ENCODE measurements at places on chromosomes 12 and 14. TPM values are rescaled to one million over a fixed set of nuclear protein-coding genes. Genes with fewer than 3 reads are reported as not detected.

Gene LALBA
- total RNA-seq, result not detected

Gene SENP1
- total RNA-seq, result 21.4 TPM

Gene APOF
- not detected for total RNA-seq

Gene FAM186B
- total RNA-seq, result not detected

Gene ABHD4
- total RNA-seq, result 31.9 TPM

DNA sequence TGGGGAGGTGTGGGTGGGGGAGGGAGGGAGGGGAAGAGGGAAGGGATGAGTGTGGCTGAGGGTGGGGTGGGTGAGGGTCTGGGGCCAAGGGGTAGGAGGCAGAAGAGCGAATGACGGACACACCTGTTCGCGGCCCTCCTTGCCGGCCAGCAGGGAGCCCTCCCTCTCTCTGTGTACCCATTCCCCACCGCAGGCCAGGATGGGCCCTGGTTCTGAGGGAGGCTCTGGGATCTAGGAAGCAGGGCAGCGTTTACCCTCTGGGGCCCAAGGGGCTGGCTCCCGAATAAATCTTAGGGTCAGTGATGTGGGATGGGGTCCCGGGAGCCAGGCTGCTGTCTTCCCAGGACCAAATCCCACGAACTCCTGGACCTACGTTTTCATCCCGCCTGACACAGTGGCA is 46.0 kb upstream of the ESRRB start:
- peaks cover 5% of the 10 kb centered on the region for H3K4me1 ChIP-seq
- no peaks in the 10 kb centered on the region for H3K27me3 ChIP-seq
- no peaks in the 10 kb centered on the region for H3K36me3 ChIP-seq
- no peak overlapping the region for H3K4me3 ChIP-seq
- H3K27ac ChIP-seq, result no peak overlapping the region
- DNase-seq, result no peak

DNA sequence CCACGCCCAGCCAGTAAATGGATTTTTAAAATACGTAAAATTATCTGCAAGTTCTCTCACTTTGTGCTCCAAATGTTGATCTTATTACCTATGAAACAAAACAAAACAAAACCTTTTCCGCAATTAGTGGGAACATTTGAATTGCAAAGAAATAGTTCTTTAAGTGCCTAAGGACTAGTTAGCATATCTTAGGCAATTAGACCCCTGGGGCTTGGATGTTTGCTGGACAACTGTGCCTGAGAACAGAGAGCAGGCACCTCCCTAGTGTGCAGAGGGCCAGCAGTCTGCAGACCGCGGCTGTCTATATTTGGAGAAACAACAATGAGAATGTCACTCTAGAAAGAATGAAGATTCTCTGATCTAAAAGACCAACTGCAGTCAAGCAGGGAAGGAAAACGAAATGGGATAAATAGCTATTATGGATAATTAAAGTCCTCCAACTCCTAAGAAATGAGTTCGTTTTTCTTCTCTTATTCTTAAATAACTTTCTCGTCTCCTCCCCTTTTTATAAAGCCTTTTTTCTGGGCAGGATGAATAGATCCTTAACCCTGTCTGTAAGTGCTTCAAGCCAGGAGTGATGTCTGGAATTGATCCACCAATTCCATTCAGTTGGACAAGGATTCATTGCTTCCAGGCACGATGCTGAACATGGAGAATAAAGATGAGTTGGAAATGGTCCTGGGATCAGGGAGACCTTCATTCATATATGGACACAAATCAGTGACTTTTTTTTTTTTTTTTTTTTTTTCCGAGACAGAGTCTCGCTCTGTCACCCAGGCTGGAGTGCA is 16.2 kb downstream of the SLC17A8 start:
- no peak overlapping the region for H3K27ac ChIP-seq
- H3K4me1 ChIP-seq, result no peaks in the 10 kb centered on the region
- DNase-seq, result no peak
- no peaks in the 10 kb centered on the region for H3K27me3 ChIP-seq

DNA sequence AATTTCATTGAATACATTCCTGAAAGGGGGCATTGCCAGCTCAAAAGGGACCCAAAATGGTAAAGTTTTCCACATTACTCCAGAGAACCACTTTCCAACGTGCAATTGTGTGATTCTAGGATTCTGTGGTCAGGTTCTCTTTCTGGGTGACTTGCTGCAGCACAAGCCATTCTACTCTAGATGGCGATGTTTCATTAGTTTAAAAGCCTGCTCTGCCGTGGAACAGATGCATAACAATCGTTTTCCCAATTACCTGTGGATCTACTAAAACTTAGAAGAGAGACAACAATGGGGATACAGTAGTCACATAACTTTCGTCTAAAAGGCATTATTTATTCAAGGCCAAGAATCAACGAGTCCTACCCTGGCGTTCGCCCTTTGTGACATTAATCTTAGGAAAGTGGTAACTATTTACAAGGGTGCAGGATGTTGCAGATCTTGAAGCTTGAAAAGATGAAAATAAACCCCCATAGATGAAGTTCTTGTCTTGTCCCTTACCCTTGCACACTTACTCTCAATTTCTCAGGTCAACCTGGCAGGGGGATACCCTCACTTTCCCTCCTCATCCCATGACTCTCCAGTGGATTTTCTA is 400.9 kb downstream of the SNAPC1 start:
- no peaks in the 10 kb centered on the region for H3K36me3 ChIP-seq
- H3K4me3 ChIP-seq, result no peak overlapping the region
- no peak for DNase-seq
- H3K4me1 ChIP-seq, result no peaks in the 10 kb centered on the region
- no peak overlapping the region for H3K27ac ChIP-seq
- no peaks in the 10 kb centered on the region for H3K27me3 ChIP-seq

DNA sequence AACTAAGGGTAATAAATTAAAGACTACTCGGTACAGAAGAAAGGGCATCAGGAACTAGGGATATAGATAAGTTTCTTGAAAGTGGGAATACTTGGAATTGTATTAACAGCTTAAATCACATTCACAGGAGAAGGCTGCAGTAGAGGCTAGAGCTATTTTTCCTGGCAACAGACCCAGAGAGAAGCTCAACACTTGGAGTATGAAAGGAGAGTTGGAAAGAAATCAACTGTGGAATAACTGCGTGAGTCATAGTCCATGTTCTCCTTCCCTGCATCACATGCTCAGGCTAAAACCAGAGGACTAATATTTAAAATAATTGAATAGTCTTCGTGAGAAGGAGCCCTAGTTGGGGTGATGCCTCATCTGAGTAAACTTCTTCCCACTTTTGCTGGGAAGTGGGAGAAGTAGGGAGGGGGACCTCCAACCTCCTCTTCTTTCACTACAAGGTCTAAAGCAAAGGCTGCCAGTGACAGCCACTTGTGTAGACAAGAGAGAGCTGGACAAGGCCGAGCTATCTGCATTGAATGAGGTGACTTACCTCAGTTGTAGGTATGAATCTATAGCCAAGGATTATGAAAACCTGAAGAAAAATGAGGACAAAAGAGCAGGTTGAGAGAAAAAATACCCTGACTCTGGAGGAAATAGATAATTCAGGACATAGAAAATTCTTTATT is 32.7 kb downstream of the DYRK2 start:
- H3K4me3 ChIP-seq, result no peak overlapping the region
- H3K27ac ChIP-seq, result peak overlapping the region; percentile 11
- H3K4me1 ChIP-seq, result peaks cover 8% of the 10 kb centered on the region
- H3K36me3 ChIP-seq, result no peaks in the 10 kb centered on the region
- DNase-seq, result no peak

DNA sequence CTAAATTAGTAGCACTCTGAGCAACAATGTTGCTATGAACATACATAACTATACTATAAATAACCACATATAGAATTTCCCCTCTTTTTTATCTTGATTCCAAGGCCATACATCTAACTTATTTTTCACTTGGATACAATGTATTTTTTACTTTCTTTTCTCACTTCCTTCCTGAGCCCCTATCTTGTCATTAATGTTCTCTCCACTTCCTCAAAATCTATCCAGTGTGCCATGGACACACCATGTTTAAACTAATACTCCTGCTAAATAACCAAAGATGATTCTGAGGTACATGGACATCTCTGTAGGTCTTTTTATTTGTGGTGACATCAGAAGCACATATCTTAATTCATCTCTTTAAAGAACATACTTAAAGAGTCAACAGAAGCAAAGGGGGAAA is 251.2 kb downstream of the C12orf42 start:
- no peaks in the 10 kb centered on the region for H3K36me3 ChIP-seq
- no peaks in the 10 kb centered on the region for H3K27me3 ChIP-seq
- no peak for DNase-seq

DNA sequence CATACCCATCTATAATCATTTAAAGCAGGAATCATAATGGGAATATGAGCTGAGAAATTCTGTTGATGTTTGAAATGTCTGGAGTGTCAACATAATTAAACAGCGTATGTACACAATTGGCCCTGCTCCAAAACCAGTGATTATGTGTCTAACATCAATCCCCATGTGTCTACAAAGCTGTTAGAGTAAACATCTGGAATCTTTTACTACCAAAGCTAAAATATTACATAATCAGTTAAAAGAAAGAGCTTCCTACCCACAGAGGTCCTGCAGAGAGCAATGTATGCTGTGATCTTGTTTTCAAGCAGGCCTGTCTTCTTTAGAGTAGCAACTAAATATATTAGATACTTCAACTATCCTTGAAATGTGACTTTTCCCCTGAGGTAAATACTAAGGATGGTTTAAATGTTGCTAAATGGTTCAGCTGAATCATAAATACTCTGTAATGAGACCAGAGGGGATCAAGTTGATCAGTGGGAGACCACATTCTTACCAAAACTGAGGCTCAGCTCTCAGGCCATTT is 74.3 kb downstream of the RASSF8 start:
- no peak overlapping the region for H3K27ac ChIP-seq
- no peaks in the 10 kb centered on the region for H3K36me3 ChIP-seq
- H3K4me1 ChIP-seq, result peaks cover 43% of the 10 kb centered on the region
- no peak overlapping the region for H3K4me3 ChIP-seq
- no peak for DNase-seq
- H3K27me3 ChIP-seq, result no peaks in the 10 kb centered on the region

DNA sequence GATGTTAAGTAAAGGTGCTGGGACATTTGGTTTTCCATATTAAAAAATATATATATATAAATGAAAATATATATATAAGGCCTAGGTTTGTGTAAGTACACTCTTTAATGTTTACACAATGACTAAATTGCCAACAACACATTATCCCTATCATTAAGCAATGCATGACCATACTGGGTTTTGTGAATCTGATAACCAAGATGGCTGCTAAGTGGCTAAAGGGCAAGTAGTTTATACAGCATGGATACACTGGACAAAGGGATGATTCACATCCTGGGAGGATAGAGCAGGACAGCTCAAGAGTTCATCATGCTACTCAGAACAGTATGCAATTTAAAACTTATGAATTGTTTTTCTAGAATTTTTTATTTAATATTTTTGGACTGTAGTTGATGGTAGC is 89.3 kb downstream of the FIGNL2 start:
- H3K27ac ChIP-seq, result no peak overlapping the region
- no peaks in the 10 kb centered on the region for H3K4me1 ChIP-seq
- no peak for DNase-seq
- no peak overlapping the region for H3K4me3 ChIP-seq
- H3K27me3 ChIP-seq, result no peaks in the 10 kb centered on the region

- H3K27me3 ChIP-seq, result no peaks in the 10 kb centered on the region
- H3K36me3 ChIP-seq, result no peaks in the 10 kb centered on the region
- H3K4me1 ChIP-seq, result peaks cover under 1% of the 10 kb centered on the region
- H3K4me3 ChIP-seq, result no peak overlapping the region
- DNase-seq, result no peak
Measured at GRCh38 chr12:15146585-15146984, 74.6 kb downstream of the RERG start.

GRCh38 chr12:10395390-10395998 is 5.7 kb upstream of the KLRK1 start:
- H3K36me3 ChIP-seq, result no peaks in the 10 kb centered on the region
- no peak overlapping the region for H3K4me3 ChIP-seq
- H3K4me1 ChIP-seq, result no peaks in the 10 kb centered on the region

DNA sequence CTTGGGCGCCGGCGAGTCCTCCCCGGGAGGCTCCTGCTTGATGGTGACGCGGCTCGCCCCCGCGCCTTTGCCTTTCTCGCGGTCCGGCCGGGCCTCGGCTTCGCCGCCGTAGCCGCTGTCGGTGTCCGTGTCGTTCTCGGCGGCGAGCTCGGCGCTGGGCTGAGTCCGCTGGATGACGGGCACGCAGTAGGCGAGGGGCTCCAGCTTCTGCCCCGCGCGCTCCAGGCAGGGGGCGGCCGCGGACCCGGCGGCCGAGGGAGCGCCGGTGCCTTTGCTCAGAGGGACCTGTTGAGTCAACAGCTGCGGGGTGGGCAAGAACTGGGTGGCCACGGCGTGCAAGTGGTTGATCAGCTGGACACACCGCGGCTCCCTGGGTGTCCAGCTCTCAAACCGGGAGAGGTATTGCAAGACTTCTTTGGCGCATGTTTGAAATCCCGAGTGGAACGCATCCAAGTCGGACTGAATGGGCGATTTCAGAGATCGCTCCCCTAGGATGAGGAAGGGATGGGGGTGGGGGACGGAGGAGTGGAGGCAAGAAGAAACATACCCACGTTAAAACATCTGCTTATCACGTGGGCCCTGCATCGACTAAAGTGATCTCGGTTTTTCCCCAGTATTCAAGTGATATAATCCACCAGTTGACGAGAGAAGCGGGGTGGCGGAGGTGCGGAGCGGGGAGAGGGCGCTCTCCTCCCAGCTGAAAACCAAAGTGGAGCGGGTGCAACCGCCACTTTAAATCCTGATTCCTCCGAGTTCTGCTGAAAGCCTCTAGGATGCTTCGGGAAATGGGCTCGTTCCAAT is 2.0 kb downstream of the BHLHE41 start:
- H3K4me1 ChIP-seq, result peaks cover 25% of the 10 kb centered on the region
- peak overlapping the region; percentile 94 for H3K27ac ChIP-seq
- no peak for DNase-seq
- H3K36me3 ChIP-seq, result no peaks in the 10 kb centered on the region
- peak overlapping the region; percentile 72 for H3K4me3 ChIP-seq
- no peaks in the 10 kb centered on the region for H3K27me3 ChIP-seq

DNA sequence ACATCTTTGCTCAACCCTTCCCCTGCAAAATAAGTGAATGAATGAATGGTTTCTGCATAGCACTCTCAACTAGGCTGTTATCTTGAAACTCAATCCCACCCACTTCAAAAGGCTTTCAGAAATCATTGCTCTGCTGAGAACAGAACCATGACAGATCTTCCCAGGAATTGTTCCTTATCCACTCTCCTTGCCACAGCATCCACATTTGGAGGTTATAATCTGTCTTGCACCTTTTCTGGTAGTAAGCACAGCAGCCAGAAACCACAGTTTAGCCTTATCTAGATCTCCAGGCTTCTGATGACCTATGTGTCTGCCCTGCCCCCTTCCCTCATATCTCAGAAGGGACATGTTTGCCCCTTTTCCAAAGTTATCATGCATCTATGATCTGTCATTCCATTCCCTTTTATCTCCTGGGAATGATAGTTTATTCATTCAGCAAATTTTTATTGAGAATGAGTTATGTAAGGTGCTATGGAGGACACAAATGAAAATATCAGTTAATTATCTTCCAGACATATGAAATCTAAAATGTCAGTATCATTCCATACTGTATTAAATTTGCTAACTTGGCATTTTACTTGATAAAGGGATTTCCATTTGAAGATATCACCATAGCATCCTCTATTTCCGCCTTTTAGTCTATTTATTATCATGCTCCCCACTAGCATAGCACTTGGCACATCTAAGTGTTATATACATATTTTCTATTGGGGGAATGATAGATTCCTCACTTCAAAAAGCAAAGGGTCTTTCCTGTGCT is 21.4 kb downstream of the LGR5 start:
- H3K27me3 ChIP-seq, result no peaks in the 10 kb centered on the region
- H3K4me3 ChIP-seq, result no peak overlapping the region
- H3K27ac ChIP-seq, result no peak overlapping the region
- H3K36me3 ChIP-seq, result no peaks in the 10 kb centered on the region
- DNase-seq, result no peak

GRCh38 chr14:75449696-75450095 is 21.9 kb downstream of the JDP2 start:
- DNase-seq, result no peak
- peaks cover 70% of the 10 kb centered on the region for H3K4me1 ChIP-seq
- no peaks in the 10 kb centered on the region for H3K36me3 ChIP-seq
- H3K27me3 ChIP-seq, result no peaks in the 10 kb centered on the region
- H3K4me3 ChIP-seq, result no peak overlapping the region
